ENCODE measurements at places on chromosomes 5 and 9. TPM values are rescaled to one million over a fixed set of nuclear protein-coding genes. Genes with fewer than 3 reads are reported as not detected.

- DNase-seq = no peak
- no peaks in the 10 kb centered on the region for H3K4me1 ChIP-seq
- no peak overlapping the region for H3K4me3 ChIP-seq
- peaks cover 8% of the 10 kb centered on the region for H3K36me3 ChIP-seq
Observed at GRCh38 chr5:146130440-146131045, 25.2 kb upstream of the PLAC8L1 start.

DNA sequence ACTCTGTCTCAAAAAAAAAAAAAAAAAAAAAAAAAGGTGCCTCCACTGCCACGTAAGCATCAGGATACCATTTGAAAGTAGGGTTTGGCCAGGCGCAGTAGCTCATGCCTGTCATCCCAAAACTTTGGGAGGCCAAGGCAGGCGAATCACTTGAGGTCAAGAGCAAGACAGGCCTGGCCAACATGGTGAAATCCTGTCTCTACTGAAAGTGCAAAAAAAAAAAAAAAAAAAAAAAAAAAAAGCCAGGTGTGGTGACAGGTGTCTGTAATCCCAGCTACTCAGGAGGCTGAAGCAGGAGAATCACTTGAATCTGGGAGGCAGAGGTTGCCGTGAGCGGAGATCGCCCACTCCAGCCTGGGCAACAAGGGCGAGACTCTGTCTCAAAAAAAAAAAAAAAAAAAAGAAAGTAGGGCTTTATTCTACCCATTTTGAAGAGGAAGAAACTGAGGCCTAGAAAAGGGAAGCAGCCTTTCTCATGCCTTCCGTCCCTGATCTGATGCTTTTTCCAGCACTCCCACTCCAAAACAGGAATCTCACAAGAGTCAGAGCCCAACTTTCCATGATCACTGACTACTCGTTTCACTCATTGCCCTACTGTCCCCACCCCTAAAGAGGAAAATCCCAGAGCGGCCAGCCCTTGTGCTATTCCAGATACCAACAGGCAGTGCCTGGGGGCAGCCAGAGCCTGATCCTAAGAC is 16.3 kb upstream of the CCIN start:
- H3K36me3 ChIP-seq = no peaks in the 10 kb centered on the region
- H3K27me3 ChIP-seq = no peaks in the 10 kb centered on the region
- H3K4me3 ChIP-seq = no peak overlapping the region
- no peak for DNase-seq
- peaks cover 56% of the 10 kb centered on the region for H3K4me1 ChIP-seq

DNA sequence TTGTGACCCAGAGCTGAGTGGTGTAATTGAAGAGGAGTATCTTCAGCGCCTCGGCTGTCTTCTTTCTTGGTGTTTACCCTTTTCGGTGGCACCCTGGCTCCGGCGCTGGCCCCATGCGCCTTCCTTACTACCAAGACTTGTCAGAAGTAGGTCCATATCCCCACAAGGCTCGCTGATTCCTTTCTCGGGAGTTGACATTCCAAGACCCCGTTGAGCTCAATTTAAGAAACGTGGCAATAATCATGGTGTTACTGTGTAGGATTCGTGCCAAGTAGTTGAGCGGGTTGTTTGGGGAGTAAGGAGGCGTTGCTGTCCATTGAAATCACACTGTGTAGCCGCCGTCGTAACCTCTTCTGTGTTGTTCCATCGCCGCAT is 795 bp downstream of the NDUFAF2 start:
- DNase-seq = peak; percentile 11
- peak overlapping the region; percentile 98 for H3K4me3 ChIP-seq
- H3K27ac ChIP-seq = peak overlapping the region; percentile 83
- H3K4me1 ChIP-seq = no peaks in the 10 kb centered on the region
- no peaks in the 10 kb centered on the region for H3K36me3 ChIP-seq
- H3K27me3 ChIP-seq = no peaks in the 10 kb centered on the region

GRCh38 chr5:41097642-41098041 is 26.5 kb upstream of the MROH2B start:
- H3K4me1 ChIP-seq = no peaks in the 10 kb centered on the region
- no peak overlapping the region for H3K4me3 ChIP-seq
- H3K36me3 ChIP-seq = no peaks in the 10 kb centered on the region
- H3K27ac ChIP-seq = no peak overlapping the region

Gene SMIM27
- 19.6 TPM for total RNA-seq
